ENCODE measurements at places on chromosomes 11 and 22.

DNA sequence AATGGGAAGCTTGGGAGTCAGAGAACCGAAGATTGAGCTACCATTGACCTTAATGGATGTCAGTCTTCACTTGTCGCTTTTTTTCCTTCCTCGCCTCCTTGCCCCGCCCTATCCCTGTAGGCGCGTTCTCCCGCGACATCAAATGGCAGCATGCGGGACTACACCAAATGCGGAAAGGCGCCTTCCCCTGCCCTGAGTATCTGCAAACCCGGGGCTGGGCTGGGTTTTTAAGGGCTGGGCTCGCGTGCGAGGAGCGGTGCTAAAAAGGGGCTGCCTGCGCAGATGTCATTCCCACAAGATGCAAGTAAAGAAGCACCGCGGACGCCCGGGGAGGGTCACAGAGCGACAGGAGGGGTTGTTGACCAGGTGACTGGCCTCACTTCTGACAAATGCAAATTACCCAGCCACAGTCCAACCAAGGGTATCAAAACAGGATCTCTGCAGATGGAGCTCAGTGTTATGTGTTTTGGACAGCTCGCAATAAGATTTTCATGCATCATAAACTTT, 4.7 kb upstream of the FAM111B start:
- DNase-seq: no peak

GRCh38 chr22:19844377-19845053, 10.2 kb downstream of the GNB1L start:
- DNase-seq: no peak

GRCh38 chr22:42670921-42671709, 21.9 kb upstream of the CYB5R3 start:
- no peak for DNase-seq

DNA sequence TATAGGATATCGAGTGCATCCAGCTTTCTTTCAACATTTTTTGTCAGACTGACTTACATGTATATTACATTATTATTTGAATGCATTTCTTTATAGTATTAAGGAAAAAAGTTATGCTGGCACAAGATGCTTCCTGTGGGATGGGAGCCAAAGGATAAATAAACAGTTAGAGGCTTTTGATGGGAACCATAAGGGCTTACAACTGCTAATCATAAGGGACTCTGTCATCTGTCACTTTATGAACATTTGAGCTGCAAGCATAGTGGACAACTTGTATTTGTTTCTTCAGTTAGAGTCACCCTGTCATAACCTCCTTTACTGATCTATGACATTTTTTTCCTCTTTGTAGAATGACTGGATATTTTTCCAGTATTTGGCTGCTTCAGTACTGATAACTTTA, 132.4 kb upstream of the CHORDC1 start:
- DNase-seq: no peak

- no peak for DNase-seq
Measured at GRCh38 chr11:17649261-17649660, 70.1 kb upstream of the MYOD1 start.

GRCh38 chr11:34827228-34827627, 89.0 kb downstream of the APIP start:
- DNase-seq: no peak

DNA sequence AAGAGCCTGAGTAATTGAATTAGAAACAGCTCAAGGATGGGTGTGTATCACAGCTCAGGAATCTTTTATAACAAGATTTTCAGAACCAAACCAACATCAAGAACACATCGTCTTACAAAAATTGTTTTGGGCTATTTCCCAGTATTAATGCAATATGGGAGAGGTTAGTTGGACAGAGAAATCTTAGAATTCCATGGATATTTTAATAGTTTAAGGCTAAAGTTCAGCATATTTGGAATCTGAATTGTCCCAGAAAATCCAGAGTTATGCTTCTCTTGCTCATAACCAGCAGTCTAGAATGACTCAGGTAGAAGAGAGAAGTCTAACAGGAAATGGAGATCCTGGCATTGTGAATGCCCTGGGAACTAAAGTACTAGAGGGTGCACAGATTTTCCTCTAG, 74.6 kb downstream of the ADM start:
- DNase-seq: no peak

DNA sequence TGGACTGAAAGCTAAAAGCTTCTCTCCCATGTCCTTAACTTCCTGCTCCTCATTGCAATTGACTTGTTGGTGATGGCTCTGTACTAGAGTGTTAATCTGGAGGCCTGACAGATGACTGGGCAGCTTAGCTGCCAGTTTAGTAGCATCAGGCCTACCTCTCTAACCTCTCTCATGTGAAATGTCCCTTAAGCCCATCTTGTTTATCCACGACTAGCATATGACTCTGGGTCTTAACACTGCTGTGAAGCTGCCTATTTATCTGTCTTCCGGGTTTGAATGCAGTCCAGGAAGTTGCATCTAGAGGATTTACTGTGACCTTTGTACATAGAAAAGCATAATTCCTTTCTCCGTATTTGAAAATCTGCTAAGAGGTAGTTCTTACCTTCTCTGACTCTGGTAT, 85.3 kb upstream of the HORMAD2 start:
- DNase-seq: no peak

DNA sequence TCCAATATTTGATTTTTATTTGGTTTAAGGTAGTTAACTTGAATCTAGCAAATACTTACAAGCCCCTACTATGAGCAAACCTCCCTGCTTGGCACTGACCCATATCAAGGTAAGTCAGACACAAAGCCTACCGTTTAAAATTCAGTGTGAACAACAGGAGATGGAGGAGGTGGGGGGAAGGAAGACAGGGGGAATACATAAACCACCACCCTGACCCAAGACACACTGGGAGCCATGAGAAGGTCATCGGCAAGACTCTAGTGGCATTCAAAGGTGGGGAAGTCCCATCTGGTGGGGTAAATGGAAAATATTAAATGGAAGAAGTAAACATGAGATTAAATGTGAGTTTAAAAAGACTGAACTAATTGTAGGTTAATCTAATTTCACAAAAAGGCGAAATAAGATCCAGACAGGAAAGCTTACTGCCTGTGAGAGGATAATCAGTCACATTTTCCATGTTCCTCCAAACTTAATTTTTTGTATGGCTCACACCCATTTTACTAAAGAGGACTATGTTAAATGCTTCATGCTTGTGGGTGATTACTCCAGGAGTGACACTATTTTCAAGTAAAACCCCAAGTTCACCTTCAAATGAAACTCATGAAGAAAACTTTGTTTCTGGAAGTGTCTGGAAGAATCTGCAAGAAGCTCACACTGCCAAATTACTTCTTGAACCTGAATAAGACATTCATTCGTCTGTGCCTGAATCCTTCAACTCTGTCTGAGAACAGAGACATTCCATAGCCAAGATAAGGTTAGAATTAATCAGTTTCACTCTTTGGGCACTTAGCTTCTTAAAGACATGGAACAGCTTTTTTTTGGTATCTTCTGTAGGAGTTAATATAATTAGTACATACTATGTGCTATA, 51.7 kb downstream of the PITPNB start:
- no peak for DNase-seq

DNA sequence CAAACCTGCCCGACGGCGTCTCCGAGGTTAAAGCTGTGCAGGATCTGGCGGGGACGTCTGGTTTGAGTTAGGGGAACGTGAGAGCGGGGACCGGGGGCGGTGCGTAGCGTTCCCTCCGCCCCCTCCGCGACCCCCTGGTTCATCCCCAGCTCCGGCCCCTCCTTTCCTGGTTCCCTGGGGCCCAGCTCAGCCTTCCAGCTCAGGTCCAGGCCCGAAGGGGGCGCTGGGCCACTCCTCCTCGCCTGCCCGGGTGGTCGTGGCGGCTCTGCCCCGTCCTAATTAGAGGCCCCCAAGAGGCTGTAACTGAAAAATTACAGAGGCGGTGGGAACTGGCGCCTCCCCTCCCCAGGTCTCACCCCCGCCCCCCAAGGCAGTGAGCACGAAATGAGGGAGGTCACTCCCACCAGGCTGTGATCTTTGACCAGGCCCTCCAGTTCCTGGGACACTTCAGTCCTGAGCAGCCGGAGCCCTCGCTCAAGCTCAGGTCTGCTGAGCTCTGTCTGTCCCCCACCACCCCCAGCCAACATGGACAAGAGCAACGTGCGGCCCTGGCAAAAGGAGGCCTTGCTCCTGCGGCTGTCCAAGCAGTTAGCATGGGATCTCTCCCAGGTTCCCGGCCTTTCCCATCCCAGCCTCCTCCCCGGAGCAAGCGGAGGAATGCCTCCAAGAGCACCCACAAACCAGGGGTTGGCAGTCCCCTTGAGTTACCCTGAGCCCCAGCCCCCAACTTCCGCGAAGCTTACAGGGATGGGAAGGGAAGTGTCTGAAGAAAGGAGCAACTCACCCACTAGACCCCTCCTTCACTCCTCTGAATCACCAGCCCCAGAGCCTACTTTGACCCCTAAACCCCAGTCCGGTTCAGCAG, 3.3 kb downstream of the CD248 start:
- DNase-seq: no peak

- DNase-seq: no peak
Measured at GRCh38 chr11:9664276-9665171, 647 bp downstream of the SWAP70 start.

DNA sequence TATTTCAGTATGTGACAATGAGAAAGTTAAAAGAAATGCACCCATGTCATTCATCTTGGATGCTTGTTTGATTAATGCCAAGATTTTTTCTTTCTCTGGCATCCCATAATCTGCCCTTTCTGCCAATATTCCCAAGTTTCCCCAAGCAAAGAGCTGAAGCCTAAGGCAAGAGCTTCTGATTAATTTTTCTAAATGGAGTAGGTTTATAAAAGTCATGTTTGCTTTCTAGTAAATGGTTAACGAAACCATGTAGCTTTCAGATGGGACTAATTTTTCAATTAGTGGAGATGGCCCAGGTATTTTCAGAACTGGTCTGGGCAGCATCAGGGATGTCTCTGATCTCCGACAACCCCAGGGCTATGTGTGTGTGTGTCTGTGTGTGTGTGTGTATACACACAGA, 55.3 kb downstream of the LRRC4C start:
- DNase-seq: no peak

GRCh38 chr22:18068381-18068988, 9.3 kb upstream of the PEX26 start:
- DNase-seq: no peak

DNA sequence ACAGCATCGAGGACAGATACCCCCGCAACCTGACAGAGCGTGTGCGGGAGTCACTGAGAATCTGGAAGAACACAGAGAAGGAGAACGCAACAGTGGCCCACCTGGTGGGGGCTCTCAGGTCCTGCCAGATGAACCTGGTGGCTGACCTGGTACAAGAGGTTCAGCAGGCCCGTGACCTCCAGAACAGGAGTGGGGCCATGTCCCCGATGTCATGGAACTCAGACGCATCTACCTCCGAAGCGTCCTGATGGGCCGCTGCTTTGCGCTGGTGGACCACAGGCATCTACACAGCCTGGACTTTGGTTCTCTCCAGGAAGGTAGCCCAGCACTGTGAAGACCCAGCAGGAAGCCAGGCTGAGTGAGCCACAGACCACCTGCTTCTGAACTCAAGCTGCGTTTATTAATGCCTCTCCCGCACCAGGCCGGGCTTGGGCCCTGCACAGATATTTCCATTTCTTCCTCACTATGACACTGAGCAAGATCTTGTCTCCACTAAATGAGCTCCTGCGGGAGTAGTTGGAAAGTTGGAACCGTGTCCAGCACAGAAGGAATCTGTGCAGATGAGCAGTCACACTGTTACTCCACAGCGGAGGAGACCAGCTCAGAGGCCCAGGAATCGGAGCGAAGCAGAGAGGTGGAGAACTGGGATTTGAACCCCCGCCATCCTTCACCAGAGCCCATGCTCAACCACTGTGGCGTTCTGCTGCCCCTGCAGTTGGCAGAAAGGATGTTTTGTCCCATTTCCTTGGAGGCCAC, 3.3 kb downstream of the FADD start:
- DNase-seq: no peak

- no peak for DNase-seq
Measured at GRCh38 chr11:44305470-44306051, 4.4 kb downstream of the ALX4 start.

DNA sequence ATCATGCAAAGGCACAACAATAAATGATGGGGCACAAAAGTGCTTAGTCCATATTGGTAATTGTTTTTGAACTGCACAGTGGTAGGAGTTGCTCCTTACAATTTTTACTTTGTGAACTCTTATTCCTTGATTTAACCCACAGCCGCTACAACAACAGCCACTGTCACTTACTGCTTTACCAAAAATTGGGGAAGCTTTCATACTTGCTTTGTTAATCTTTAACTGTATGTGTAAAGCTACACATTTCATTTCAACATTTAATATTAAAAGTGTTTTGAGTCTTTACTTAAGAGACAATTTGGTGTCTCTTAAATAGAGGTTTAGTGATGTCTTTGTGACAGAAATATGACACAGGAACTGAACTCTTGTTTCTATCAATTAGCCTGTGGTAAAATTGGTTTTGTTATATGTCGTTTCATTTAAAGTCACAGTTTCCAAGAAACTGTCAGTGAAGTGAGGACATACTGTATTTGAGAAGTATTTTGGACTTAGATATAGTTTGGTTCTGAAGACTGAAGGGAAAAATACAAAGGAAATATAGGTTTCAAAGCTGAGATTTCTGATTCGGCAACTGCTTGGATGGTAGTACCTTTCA, 6.5 kb upstream of the IL18BP start:
- DNase-seq: no peak

DNA sequence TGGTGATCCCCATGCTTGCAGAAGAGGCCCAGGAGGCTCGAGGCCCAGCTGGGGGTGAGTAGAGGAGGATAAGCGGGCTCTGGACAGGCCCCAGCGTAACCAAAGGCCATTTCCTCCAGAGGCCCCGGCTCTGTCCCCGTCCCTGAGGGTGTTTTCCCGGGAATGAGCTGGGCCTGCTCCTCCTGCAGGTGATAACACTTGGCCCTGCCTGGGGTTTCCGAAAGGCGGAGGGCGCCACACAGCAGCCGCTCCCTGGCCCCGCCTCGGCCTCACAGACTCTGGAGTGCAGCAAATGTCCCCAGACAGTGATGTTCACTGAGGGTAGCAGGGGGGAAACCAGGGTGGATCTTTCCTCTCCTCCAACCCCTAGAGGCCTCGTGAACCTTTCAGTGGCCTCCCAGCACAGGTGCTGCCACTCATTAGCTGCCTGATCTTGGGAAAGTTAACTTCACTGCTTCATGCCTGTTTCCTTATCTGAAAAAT, 10.5 kb upstream of the MGAT3 start:
- DNase-seq: no peak

DNA sequence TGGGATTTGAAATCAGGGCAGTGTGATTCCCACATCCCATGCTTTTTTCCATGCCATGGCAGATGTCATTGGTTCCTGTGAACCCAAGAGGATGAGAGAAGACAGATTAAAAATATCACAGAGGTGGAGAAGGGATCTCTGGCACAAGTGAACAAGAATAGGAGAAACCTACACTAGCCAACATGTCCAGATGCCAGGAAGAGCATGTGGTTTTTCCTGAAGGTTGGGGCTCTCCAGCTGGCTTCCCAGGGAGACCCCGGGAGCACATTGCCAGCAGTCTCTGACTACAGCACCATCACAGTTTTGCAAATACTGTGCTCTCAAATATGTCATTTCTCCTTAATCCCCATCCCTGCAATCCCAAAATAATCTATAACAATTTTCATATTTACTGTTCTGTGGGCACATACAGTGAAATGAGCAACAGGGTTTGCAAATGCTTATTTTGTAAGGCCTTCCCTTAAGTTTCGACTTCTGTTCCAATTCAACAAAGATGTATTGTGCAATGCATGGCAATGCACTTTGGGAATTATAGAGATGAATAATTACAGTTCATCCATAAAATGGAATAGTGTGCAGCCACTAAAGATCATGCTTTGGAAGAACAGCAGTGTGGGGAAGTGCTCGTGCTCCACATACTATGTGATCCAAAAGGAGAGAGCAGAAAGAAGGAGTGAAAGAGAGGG, 4.8 kb downstream of the ANKK1 start:
- DNase-seq: no peak

- DNase-seq: no peak
Measured at GRCh38 chr11:31968461-31969358, 122.2 kb upstream of the RCN1 start.

GRCh38 chr11:71239581-71239980, 12.8 kb downstream of the SHANK2 start:
- DNase-seq: no peak

All from cortex of kidney (tissue), 1 donor.